T-cell (primary cell): ENCODE measurements at places on chromosomes 5 and 9. TPM values are rescaled to one million over a fixed set of nuclear protein-coding genes. Genes with fewer than 3 reads are reported as not detected.

DNA sequence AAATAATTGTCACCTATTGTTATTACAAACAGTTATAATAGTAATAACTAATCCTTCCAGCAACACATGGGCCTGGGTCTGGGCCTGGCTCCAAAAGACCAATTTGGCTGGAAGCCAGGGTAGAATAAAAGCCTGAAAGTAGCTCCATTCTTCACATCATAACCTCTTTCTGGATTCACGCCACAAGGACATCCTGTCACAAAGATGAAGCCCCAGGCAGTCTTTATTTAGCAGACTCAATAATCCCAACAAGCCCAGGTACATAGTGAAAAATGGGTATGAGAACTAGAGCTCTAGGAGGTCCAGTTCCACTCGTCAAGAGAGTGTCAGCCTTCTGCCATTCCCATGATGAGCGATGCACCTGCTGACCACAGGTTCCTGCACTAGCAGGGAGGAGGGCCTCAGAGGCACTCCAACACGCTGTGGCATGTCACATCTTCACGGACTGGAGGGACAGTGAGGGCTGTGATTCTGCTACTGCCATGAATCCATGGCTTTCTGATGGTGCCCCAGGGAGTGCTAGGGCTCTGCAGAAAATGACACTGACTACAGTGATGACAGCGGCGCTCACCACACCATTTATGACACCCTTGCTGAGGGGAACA lies 124.9 kb downstream of the SPOCK1 start:
- H3K27me3 ChIP-seq: no peaks in the 10 kb centered on the region
- no peaks in the 10 kb centered on the region for H3K4me1 ChIP-seq
- DNase-seq: no peak
- no peak overlapping the region for H3K4me3 ChIP-seq
- no peak overlapping the region for H3K27ac ChIP-seq
- H3K36me3 ChIP-seq: no peaks in the 10 kb centered on the region

DNA sequence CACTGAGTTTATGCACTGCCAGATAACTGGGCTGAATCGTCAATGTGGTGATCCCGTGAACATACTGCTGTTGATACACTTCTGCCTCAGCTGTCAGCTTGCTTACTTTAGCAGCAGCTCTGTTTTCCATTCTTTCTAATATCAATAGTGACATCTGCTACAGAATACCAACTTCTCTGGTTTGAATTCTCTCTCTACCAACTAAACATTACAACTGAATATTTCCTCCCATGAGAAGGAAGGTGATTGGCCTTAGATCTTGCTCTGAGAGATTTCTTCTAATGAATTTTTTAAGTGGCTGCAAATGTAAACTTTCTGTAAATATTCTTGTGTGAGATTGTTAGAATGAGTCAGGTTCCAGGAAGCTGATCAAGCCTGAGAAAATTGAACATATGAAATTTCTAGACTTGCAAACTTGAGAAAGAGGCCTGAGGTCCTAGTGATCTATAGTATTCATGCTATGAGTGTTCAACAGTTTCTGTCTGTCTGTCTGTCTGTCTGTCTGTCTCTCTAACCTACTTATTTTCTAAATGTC lies 205.5 kb upstream of the CDKN2B start:
- H3K4me1 ChIP-seq: no peaks in the 10 kb centered on the region
- H3K27me3 ChIP-seq: no peaks in the 10 kb centered on the region
- no peak for DNase-seq
- H3K36me3 ChIP-seq: no peaks in the 10 kb centered on the region
- no peak overlapping the region for H3K27ac ChIP-seq

DNA sequence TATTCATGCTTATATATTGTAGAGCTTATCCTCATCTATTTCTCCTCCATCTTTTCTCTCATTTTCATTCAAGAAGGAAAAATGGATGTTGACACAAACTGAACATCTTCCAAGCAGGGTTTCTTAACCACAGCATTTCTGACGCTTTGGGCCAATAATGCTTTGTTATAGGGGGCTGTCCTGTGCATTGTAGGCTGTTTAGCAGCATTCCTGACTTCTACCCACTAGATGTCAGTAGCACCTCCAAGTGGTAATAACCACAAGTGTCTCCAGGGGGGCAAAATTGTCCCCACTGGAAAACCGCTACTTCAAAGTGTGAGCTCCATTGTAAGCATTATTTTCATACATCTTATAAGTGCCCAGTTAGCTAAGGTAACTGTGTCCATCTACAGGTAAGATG lies 2.6 kb upstream of the TXNDC8 start:
- H3K27me3 ChIP-seq: no peaks in the 10 kb centered on the region
- H3K4me3 ChIP-seq: no peak overlapping the region
- H3K4me1 ChIP-seq: no peaks in the 10 kb centered on the region
- DNase-seq: no peak
- H3K36me3 ChIP-seq: no peaks in the 10 kb centered on the region

DNA sequence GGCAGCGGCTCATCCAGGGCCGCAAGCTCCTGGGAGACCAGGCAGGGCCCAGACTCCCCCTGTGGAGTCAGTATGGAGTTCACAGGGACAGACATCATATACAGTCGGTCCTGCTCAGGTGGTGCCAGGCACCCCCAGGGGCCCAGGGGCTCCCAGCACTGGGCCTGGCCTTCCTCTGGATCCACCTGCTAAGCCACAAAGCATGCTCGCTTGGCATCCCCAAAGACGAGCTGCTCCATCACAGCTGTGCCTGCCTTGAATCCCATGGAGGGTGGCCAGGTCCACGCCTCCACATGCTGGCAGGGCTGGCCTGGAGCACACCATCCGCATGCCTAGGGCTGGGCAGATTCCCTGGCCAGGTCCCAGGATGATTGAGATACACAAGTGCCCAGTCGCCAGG lies 4.6 kb downstream of the BICD2 start:
- DNase-seq: no peak
- H3K4me3 ChIP-seq: no peak overlapping the region
- no peak overlapping the region for H3K27ac ChIP-seq
- no peaks in the 10 kb centered on the region for H3K36me3 ChIP-seq

- DNase-seq: no peak
- H3K4me3 ChIP-seq: no peak overlapping the region
- no peak overlapping the region for H3K27ac ChIP-seq
- no peaks in the 10 kb centered on the region for H3K4me1 ChIP-seq
Measured at GRCh38 chr9:112132356-112132755, 42.7 kb downstream of the SUSD1 start.

DNA sequence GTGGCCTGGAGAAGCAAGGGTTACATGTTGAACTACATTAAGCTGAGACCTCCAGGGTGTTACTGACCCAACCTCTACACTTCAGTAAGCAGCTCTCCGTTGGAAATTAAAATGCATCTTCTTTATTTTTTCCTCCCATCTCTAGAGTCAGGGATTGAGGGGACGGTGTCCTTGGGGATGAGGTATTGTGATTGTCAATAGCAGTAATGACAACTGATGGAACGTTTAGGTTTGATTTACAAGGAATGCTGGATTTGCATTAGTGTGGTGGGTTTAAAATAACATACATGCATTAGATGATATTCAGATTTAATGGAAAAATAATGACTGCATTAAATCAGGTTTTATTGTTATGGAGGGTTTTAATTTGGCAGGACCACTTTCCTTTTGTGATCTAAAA lies 82.9 kb upstream of the NTRK2 start:
- no peaks in the 10 kb centered on the region for H3K36me3 ChIP-seq
- no peak for DNase-seq
- H3K4me1 ChIP-seq: no peaks in the 10 kb centered on the region
- H3K4me3 ChIP-seq: no peak overlapping the region
- peaks cover 7% of the 10 kb centered on the region for H3K27me3 ChIP-seq

GRCh38 chr5:53243403-53243802 lies 133.8 kb upstream of the MOCS2 start:
- no peak overlapping the region for H3K4me3 ChIP-seq
- no peak for DNase-seq
- H3K27ac ChIP-seq: no peak overlapping the region
- no peaks in the 10 kb centered on the region for H3K4me1 ChIP-seq
- H3K36me3 ChIP-seq: no peaks in the 10 kb centered on the region

GRCh38 chr9:111975709-111976108 lies 79.1 kb downstream of the UGCG start:
- no peak overlapping the region for H3K27ac ChIP-seq
- H3K27me3 ChIP-seq: no peaks in the 10 kb centered on the region
- no peaks in the 10 kb centered on the region for H3K36me3 ChIP-seq

DNA sequence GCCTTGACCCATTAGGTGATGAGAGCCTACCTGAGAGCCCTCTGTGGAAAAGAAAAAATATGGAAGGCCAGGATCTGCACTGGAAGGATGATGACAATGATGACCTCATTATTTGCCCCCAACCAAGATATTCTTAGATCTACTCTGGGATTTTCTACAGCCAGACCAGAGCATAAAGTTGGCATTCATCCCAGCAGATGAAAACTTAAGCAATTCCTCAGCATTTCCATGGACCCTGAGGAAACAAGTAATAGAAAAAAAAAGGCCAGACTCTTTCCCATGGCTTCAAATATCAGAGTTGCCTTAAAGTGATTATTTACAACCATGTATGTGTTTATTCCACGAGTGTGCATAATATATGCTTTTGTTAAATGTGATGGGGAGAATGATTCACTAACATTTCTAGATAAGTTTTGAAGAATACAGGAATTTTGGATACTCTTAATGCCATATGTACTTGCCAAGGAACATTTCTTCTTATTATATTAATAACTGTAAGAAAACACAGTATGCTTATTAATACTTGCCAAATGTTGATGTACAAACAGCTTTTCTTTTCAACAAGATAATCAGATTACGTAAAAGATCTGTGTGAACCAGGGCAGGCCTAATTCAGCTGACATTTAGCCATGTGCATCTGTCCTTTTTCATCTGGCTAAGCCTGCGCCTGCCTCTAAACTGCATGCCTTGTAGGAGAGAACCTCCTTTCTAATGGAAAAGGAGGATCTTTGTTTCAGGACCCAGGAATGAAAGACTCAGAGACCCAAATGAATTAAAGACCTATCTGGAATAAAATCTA lies 94.8 kb downstream of the ARRDC3 start:
- H3K4me1 ChIP-seq: no peaks in the 10 kb centered on the region
- no peak for DNase-seq
- H3K27me3 ChIP-seq: no peaks in the 10 kb centered on the region
- no peak overlapping the region for H3K27ac ChIP-seq

CSF2 gene
- not detected for total RNA-seq

SLC9A3 gene
- 3.0 TPM for total RNA-seq

CDKN2B-AS1 gene
- 1.4 TPM for total RNA-seq

RAB3C gene
- total RNA-seq: not detected

TMEFF1 gene
- 0.26 TPM for total RNA-seq

SAXO1 gene
- total RNA-seq: 0.79 TPM
